ENCODE measurements at places on chromosomes 5 and 9. TPM values are rescaled to one million over a fixed set of nuclear protein-coding genes. Genes with fewer than 3 reads are reported as not detected.

Gene ENTREP1
- not detected for total RNA-seq

Gene C9
- not detected for total RNA-seq

Gene PARP8
- 42.1 TPM for total RNA-seq

Gene KCNN2
- not detected for total RNA-seq

Gene UGCG
- total RNA-seq, result 29.7 TPM

Gene GLDC
- total RNA-seq, result 4.1 TPM

Gene SLC22A4
- 2.2 TPM for total RNA-seq

Gene KIAA0825
- 1.2 TPM for total RNA-seq

Gene FAM153A
- total RNA-seq, result 7.8 TPM

Gene WNK2
- 0.55 TPM for total RNA-seq

Gene PKD2L2
- total RNA-seq, result not detected

Gene INSL6
- total RNA-seq, result not detected

Gene TAF9
- total RNA-seq, result 70.9 TPM

Gene SLC36A2
- total RNA-seq, result not detected

Gene PCDHB2
- not detected for total RNA-seq

Gene MYORG
- total RNA-seq, result 3.8 TPM

Gene TERT
- 4.0 TPM for total RNA-seq

Gene RNF208
- 3.0 TPM for total RNA-seq

Gene GARNL3
- total RNA-seq, result 4.1 TPM

Gene GPR150
- 0.44 TPM for total RNA-seq

Gene FANCC
- 16.2 TPM for total RNA-seq

Gene AFF4
- total RNA-seq, result 23.2 TPM

Gene VCAN
- total RNA-seq, result not detected

Gene CYLC2
- total RNA-seq, result not detected

Gene SPATA31D4
- total RNA-seq, result not detected

Gene SAP30L
- total RNA-seq, result 31.2 TPM

Gene ADAMTS12
- total RNA-seq, result not detected

Gene CDO1
- total RNA-seq, result 0.11 TPM

All from activated CD8-positive, alpha-beta memory T cell treated with anti-CD3 and anti-CD28 coated beads for 36 hours (primary cell).